Bronchus fibroblast of lung (primary cell): ENCODE measurements at places on chromosomes 6 and 20. TPM values are rescaled to one million over a fixed set of nuclear protein-coding genes. Genes with fewer than 3 reads are reported as not detected.

PDYN gene
- total RNA-seq, result not detected in 2 replicates

MMP24 gene
- 0.15 and 0.17 TPM in 2 replicates for total RNA-seq

PTCHD4 gene
- 0.34 and 0.59 TPM in 2 replicates for total RNA-seq

SMPDL3A gene
- total RNA-seq, result 4.2 and 5.0 TPM in 2 replicates

ELOVL4 gene
- total RNA-seq, result 5.1 and 6.4 TPM in 2 replicates

LY6G6D gene
- total RNA-seq, result not detected in 2 replicates

BCAS1 gene
- not detected in 2 replicates for total RNA-seq

ACSS1 gene
- total RNA-seq, result 1.3 and 1.8 TPM in 2 replicates

ADIG gene
- not detected in 2 replicates for total RNA-seq

ALDH5A1 gene
- total RNA-seq, result 0.15 and 0.17 TPM in 2 replicates

BPIFA1 gene
- not detected in 2 replicates for total RNA-seq

RBM24 gene
- total RNA-seq, result 1.8 and 3.1 TPM in 2 replicates

PNPLA1 gene
- total RNA-seq, result not detected in 2 replicates

TFAP2D gene
- total RNA-seq, result not detected in 2 replicates

SNTA1 gene
- 16.8 and 16.9 TPM in 2 replicates for total RNA-seq

RAET1L gene
- not detected in 2 replicates for total RNA-seq

TBPL1 gene
- 20.7 and 27.2 TPM in 2 replicates for total RNA-seq
